ENCODE measurements at places on chromosomes 12 and 14.

DNA sequence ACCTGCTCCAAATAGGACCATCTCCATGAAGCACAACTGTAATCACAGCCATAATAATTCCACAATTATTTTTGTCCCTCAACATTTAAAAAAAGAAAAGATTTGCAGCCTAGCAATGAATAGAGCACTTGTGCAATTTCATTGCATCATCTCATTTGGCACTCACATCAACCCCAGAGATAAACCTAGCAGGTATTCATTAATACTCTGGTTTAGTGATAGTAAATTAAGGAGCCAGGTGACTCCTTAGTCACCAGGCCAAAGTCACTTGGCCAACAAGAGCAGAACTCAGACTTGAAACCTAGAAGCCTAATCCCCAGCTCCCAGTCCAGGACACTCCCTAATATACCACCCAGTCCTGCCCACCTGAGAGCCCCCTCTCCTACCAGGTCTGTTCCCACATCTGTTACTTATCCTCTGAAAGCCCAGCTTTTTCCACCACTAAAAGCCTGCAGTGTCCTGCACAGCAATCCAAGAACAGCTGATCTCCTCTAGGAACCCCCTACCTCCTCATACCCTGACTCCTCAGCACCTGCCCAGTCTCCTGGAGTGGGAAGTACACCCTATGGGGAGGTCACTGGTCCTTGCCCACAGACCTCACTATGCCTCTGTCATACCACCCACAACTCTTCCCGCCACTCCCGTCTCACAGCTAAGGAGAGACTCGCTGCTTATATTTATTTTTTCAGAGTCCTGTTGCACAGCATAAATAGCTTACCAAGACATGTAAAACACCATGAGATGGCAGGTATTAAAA, 22.1 kb downstream of the OR10P1 start:
- DNase-seq = no peak

DNA sequence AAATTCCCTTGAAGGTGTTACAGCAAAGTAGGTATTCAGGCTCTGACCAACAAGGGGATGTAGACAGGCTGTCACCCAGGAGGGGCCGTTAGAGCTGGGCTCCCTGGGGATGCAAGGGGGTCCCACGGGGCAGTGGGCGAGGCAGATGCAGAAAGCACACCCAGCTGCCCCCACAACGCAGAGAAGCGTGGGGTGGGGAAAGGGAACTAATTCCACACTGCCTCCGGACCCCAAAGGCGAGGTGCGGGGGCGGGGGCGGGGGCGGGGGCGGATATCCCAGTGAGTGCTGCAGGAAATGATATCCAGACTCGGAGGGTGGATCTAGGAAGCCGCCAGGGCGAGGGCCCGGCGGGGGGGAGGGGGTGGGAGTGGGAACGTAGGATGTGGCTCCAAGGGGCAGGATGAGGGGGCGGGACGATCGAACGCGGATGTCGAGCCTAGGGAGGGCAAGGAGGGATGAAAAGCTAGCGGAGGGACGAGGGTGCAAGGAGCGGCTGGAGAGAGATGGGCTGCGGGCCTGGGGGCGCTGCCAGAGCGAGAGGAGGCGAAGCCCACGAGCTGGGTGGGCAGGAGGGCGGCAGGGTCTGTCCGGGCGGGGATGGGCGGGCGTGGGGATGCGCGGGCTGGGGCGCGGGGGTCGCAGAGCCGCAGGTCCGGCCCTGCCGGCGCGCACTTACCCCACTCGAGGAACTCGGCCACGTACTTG, 874 bp downstream of the CDC42BPB start:
- DNase-seq = no peak

GRCh38 chr12:681568-682256, 18.5 kb upstream of the NINJ2 start:
- no peak for DNase-seq

DNA sequence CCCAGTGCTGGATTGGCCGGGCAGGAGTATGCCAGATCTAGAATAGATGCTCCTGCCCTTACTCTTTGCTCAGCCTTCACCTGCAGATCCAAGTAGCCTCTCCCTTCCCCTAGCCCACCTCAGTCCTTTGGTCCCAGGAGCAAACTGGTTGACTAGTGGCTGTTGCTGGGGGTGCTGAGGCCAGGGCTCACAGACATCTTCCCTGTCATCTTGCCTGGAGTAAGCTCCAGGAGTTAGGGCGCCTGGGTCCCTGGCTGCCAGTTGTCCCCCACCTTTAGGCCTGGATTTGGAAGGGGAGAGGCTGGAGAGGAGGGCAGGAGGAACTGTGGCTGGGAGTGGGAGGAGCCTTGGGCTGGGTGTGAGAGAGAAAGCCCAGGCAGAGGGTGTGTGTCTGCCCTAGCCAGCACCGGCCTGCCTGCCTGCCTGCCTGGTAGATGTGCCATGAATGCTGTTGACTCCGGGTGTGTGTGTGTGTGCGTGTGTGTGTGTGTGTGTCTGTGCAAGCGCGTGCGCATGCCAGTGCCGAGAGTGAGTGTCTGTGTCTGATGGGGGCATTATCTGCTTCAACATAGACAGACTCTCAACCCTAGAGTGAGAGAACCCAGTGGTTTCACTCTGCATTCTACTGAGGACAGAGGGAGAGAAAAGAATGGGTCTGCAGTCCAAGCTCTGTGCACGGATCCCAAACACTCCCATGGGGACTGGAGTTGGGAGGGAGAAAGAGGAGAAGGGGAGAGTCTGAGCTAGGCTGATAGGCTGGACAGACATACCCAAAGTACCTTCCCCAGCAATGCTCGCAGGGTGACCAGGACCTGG, 845 bp upstream of the RARG start:
- peak; percentile 47 for DNase-seq

DNA sequence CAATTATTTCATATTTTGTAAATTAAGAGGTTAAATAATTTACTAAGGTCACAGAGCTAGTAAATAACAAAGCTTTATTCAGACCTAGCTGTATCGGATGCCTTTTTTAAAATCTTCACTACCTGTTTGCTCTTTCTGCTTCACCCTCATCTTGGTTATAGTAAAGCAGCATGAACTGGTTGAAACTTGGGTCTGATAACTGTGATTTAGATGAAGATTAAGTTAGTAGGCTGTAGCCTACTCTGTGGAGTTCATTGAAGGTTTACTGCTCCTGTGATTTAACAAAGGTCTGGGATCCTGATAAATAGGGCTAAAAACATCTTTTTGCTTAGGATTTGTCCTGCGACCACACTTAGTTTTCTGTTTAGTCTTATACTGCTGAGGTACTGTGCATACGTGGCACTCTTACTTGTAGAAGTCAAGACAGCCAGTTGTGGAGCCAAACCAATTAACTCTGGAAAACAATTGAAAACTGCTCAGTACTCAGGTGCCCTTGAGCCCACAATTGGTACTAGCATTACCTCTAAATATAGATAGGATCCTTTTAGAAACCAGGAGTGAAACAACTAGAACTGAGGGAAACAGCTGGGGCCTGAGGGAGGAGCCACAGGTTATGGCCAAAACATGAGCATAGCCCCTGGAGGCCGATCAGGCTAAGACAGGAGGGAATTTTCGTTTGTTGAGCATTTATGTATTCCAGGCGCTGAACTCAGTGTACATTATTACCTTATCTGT, 2.3 kb downstream of the SPATS2 start:
- DNase-seq = no peak

GRCh38 chr14:59849411-59850130, 21.0 kb downstream of the RTN1 start:
- DNase-seq = no peak

DNA sequence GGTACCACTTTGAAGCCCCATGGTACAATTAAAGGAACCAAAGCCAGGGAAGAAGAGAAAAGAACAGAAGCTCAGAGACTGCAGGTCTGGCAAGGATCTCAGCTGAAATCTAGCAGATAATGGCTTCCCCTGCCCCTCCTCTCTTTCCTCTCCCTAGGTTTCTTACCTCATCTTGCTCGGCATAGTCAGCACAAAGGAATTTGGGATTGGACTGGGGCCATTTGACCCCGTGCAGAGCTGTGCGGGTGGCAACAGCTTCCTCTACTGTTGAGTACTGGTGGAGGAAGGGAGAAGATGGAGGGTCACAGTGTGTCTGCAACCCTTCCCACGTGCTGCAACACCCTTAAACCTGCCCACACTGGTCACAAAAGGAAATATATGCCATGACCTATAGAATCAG, 4.7 kb upstream of the CDH24 start:
- no peak for DNase-seq

- DNase-seq = no peak
Measured at GRCh38 chr12:124877423-124877822, 13.8 kb upstream of the SCARB1 start.

GRCh38 chr14:85958069-85958468, 428.1 kb downstream of the FLRT2 start:
- no peak for DNase-seq

DNA sequence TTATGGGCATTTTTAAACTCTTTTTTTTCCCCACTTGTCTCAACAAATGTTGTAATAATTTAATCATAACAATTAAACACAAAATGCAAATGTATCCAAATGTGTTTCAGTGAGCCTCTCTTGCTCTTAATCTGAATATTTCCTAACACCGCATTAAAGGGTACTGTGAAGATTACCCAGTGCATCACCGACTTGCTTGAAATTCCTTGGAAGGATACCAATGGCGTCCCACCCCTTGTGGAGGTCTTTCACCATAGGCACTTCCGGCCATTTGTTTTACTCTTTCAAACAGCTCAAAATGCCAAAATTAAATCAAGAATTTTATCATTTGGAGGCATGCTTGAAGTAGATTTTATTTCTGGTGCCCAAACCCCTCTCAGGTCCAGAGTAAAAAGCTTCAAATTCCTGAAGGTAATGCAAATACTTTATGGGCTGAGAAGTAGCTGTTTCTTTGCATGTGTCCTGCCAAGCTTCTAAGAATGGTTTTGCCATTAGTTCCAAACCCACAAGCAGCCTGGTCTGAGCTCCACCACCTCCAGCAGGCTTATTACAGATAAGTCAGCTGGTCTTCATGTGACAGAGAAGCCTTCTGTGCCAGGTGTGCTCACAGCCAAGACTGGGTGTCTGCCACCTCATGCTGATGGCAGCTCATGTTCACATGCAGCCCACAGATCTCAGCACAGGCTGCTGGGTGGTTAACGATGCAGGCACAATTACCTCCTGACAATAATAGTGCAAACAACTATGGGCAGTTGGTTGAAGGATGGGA, 16.4 kb upstream of the NUDT4 start:
- no peak for DNase-seq
